Activated naive CD4-positive, alpha-beta T cell (primary cell): ENCODE measurements at places on chromosomes 16 and 17.

GRCh38 chr16:58620396-58620795 is 9.2 kb downstream of the CNOT1 start:
- no peak for DNase-seq

- no peak for DNase-seq
Measured at GRCh38 chr17:33688771-33689170, 395.7 kb upstream of the ASIC2 start.

DNA sequence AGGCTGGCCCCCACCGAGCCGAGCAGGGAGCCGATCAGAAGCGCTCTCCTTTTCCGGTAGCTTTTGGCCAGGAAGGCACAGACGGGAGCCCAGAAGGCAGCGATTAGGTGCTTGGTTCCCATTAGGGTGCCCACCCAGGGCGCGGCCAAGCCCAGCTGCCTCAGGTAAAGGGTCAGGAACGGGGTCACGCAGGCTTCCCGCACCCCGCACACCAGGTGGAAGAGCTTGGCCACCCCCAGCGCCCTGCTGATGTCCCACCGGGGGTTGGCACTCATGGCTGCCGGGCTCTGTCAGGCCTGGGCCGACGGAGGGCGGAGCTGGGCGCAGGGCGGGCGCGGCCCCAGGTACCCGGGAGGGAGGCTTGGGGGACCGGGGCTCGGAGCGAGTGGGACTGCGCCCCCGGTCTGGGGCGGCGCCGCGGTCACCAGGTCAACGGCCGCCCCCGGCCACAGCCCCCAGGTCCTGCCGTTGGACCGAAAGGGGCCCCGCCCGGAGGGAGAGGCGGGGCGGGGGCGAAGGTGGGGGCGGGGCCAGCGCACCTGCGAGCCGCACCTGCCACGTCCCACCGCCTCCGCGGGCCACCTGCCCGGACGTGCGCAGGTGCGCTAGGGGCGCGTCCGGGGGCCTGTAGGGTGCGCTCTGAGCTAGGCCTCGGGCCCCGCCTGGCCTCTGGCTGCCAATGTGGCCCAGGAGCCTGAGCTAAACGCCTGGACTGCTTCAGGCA is at the start of gene MFSD6L:
Gene MFSD6L (minus strand): TSS at position 520 of the 724 bp plus-strand sequence. CDS start 245 bp downstream, at position 275.
- DNase-seq = no peak

DNA sequence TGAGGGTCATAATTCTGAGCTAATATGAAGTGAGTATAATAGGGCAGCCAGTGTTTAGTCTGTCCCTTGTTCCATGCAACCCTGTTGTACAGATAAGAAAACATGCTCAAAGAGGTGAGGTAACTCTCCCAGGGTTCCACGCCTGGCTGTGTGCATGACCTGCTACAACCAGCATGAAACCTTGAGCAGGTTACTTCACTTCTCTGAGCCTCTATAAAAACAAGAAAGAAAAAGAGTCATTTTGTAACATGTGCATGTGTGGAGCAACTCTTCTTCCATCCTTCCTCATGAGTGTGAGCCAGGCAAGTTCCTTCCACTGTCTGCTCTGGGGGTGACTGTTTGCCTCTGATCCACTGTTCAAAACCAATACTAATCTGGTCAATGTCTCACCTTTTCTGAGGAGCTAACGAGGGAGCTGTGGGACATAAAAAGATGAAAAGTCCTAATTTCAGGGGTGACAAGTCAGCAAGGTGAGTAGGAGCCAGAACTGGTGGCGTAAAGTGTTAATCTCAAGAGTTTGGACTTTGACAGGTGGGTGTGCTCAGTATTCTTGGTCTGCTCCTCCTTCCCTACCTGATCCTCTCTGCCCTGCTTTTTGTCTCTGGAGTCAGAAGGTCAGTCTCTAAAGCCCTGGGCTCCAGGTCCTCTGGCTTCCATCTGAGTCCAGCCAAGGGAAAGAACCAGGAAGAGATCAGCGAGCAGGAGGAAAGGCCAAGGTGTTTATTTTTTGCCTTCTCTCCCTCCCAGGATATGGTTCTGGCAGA is 21.5 kb downstream of the GFOD2 start:
- DNase-seq = no peak

DNA sequence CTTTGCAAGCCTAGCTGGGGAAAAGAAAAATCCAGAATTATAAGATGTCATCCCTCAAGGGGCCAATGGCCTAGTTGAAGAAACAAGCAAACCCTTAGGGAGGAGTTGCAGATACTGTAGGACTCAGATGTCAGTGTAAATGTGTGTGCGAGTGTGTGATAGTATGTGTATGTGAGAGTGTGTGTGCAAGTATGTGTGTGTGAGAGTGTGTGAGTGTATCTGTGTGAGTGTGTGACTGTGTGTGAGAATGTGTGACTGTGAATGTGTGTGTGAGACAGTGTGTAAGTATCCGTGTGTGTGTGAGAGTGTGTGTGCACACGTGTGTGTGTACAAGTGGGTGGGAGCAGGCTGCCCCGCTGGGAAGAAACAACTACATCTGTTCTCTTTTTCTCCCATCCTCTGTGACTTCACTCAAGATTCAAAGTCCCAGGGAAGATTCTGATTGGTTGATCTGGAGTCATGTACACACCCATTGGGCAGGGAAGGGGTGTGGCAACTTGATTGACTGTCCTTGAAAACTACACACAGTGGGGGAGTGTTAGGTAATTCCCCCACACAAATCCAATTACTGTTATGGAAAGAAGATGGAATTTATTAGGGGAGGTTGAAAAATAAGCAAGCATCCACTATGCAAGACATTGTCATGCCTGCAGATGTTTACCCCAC is 40.7 kb downstream of the IRX3 start:
- no peak for DNase-seq

DNA sequence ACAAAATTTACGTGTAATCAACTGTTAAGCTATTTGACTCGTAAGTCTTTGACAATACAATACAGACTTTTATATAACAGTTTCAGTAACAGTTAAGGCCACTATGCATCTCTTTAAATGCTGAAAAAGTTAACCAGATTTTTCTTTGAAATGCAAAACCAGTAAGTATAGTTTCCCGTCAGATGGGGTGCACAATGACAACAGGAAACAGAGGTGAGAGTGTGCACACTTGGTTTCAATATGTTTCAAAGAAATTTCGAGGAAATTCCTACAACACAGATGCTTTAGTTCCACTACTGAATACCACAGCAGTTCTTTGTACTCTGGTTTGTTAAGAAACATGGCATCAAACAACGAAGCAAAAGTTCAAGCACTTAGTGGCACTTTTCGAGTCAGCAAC is 48.4 kb downstream of the RNF157 start:
- DNase-seq = no peak

DNA sequence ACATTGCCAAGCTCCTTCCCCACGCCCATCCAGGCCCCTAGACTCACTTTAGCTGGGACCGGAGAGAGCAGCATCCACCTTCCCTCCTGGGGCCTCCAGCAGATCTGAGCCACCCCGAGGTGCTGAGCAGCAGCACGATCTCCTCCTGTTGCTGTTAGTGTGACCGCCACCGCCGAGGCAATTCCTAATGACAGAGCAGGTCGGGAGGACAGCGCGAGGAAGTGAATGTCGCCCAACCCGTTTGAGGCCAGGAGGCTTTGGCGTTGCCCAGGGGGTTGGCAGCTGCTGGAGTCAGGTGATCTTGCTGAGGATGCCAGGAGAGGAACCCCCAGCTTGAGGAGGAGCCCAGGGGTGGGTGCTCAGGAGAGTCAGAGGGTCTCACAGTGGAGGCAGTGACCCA is at the start of gene RNF222:
Gene RNF222 (minus strand): TSS at position 192 of the 400 bp plus-strand sequence. CDS start 4,366 bp downstream, outside the sequence.
- no peak for DNase-seq

GRCh38 chr17:81667754-81668153 is 1.2 kb downstream of the CCDC137 start:
- DNase-seq = no peak

- no peak for DNase-seq
Measured at GRCh38 chr16:529012-529575, 1.6 kb downstream of the CAPN15 start.

DNA sequence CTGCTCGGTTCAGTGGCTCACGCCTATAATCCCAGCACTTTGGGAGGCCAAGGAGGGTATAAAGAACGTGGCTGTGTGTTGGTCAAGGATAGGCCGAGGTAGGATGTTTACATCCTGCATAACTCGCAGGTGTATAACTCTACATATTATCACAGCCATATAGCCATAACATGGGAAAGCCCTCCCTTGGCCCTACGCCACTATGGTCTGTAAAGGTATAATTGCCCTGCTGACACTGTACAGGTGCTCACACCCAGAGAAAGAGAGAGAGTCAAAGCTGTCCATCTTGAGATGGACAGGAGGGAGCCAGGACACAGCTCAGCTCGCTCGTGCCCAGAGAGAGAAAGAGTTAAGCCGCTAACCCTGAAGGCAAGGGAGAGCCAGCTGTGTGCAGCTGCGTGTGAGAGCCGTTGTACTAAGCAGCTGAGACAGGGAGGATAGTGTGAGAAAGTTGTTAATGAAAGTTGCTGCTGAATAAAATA is 30.4 kb upstream of the DHX8 start:
- DNase-seq = no peak

DNA sequence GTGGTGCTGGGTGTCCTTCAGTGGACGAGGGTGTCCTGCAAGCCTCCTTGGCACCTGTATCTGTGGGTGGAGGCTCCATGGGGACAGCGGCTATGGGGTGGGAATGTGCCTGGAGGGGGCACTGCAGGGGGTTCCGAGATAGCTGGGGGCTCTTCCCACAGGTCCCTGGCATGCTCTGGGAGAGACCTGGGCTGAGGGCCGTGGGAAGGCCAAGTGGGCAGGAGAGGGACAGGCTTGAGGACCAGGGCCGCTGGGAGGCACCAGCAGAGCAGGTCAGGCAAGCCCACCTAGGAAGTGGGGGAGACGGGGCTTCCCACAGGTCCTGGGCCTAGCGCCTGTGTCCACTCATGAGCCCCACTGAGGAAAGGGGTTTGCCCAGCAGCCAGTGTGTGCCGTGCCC is 9.7 kb downstream of the LRRC75A start:
- no peak for DNase-seq

DNA sequence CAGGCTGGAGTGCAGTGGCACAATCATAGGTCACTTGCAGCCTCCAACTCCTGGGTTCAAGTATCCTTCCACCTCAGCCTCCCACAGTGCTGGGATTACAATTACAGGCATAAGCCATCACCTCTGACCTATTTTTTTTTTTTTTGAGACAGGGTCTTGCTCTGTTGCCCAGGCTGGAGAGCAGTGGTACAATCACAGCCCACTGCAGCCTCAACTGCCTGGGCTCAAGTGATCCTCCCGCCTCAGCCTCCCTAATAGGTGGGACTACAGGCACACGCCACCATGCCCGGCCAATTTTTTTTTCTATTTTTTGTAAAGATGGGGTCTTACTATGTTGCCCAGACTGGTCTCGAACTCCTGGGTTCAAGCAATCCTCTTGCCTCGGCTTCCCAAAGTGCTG is 5.6 kb upstream of the GGA2 start:
- DNase-seq = no peak

DNA sequence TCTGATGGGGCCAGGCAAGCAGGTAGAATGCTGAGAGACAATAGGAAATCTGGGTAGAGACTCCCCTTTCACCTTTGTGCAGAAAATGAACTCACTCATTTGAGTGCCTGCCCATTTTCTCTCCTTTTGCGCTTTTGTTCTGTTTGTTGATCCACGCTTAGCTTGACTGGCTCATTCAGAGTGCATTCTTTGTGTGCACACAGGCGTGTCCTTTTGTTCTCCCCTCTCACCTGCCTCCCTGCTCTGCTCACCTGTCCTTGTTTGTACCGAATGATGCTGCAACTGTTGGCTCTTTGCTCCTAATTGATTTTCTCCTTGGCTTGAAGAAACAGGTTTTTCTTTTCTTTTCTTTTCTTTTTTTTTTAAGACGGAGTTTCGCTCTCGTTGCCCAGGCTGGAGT is 15.8 kb downstream of the PGS1 start:
- no peak for DNase-seq

DNA sequence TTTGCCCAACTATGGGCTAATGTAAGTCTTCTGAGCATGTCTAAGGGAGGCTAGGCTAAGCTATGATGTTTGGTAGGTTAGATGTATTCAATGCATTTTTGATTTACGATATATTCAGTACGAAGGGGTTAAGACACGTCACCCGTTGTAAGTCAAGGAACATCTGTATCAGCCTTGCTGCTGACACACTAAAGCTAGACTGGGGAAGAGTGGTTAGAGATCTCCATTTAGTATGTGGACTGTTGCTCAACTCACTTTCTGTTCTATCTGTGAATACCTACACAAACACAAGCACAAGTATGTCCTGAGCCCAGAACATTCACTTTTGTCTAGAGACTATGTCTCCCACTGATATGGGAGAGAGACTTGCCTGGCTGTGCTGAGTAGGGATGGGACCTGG is 71.5 kb downstream of the VMP1 start:
- no peak for DNase-seq

- DNase-seq = no peak
Measured at GRCh38 chr16:4089811-4090301, 26.4 kb downstream of the ADCY9 start.
